ENCODE measurements at places on chromosomes 12 and 14. TPM values are rescaled to one million over a fixed set of nuclear protein-coding genes. Genes with fewer than 3 reads are reported as not detected.

The DENR gene
- polyA plus RNA-seq: 17.7 TPM

The CTSG gene
- polyA plus RNA-seq: 1.9 TPM

The CLEC1B gene
- 33.2 TPM for polyA plus RNA-seq

The TMEM233 gene
- 0.05 TPM for polyA plus RNA-seq

The AHSA1 gene
- polyA plus RNA-seq: 54.3 TPM

The MCRS1 gene
- 20.0 TPM for polyA plus RNA-seq

The MMAB gene
- 90.6 TPM for polyA plus RNA-seq

The TRIM9 gene
- polyA plus RNA-seq: 0.09 TPM

The RD3L gene
- 0.21 TPM for polyA plus RNA-seq

The LPAR5 gene
- polyA plus RNA-seq: 0.58 TPM

The SERPINA9 gene
- polyA plus RNA-seq: not detected

Data from liver (tissue), 10 donors.